ENCODE measurements at places on chromosomes 2 and 18.

GRCh38 chr2:76197842-76198448, 487.2 kb upstream of the GCFC2 start:
- peak; percentile 79 for DNase-seq

- DNase-seq: no peak
Measured at GRCh38 chr2:98039085-98039756, 43.5 kb upstream of the TMEM131 start.

GRCh38 chr2:31475692-31476091, 61.1 kb upstream of the XDH start:
- DNase-seq: peak; percentile 4

DNA sequence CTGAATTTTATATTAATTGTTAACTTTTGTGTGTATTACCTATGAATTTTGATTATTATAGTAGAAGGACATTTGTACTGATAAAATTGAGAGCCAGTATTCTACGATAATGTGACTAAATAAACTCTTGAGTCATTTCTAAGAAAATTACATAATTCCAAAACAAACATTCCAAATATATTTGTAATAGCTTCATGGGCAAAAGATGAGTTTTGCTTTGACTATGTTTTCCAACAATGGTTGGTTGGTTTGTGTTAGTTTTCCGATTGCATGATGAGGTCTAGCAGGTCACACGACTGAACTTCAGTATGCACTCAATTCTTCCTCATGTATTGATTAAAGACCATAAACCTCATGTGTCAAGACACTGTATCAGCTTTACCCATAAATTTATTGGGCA, 71.7 kb upstream of the WDR75 start:
- peak; percentile 80 for DNase-seq

- no peak for DNase-seq
Measured at GRCh38 chr2:196437626-196438025, 201.9 kb upstream of the CCDC150 start.

DNA sequence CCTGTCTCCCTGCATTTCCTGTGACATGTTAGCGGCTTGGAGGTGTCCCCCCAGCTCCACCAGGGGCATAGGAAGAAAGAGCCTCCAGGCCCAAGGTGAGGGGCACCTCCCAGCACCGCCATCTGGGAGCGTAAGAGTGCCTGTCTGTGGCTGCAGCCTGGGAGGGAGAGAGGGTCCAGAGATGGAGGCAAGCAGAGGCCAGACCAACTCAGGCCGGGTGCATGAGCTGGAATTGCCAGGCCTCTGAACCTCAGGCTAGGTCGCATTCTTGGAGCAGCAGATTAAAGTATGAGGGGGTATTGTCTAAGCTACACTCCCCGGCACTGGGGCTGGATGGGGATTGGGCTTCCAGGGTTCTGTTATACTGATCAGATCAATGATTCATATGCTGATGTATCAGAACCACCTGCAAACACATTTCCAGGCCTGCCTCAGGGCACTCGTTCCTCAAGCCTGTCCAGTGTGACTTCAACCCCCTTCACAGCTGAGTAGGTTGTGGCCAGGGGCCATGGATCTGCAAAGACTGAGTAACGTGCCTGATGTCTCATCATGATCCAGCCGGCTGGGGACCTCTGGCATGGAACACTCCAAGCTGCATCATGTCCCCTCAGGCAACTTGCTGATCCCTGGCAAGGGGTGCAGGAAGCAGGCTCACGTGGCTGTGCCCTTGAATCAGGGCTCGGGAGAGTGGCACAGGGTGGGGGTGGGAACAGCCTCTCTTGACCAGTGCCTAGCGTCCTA, 73.2 kb downstream of the HS1BP3 start:
- DNase-seq: no peak

- no peak for DNase-seq
Measured at GRCh38 chr2:10957391-10957790, 45.7 kb downstream of the KCNF1 start.

GRCh38 chr18:67600181-67601180, 84.0 kb upstream of the DSEL start:
- DNase-seq: peak; percentile 58

- DNase-seq: peak; percentile 44
Measured at GRCh38 chr2:28088970-28089369, 198.4 kb downstream of the BABAM2 start.

DNA sequence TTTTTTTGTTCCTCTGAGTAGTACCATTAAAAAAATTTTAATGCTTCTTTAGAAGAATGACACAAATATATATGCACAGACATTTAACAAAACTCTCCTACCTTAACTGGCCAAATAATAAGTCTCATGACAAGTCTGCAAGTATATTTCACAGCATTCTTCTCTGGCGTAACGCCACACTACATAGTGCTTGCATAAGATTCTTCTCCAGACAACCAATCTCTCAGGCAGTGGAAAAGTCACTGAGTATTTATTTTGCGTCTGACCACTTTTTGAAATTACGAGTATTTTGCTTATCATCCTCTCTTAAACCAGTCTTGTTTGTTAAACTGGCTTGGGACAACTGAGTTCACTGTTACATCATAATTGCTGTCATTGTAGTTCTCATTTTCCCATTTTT, 749.2 kb downstream of the ADCYAP1 start:
- no peak for DNase-seq

DNA sequence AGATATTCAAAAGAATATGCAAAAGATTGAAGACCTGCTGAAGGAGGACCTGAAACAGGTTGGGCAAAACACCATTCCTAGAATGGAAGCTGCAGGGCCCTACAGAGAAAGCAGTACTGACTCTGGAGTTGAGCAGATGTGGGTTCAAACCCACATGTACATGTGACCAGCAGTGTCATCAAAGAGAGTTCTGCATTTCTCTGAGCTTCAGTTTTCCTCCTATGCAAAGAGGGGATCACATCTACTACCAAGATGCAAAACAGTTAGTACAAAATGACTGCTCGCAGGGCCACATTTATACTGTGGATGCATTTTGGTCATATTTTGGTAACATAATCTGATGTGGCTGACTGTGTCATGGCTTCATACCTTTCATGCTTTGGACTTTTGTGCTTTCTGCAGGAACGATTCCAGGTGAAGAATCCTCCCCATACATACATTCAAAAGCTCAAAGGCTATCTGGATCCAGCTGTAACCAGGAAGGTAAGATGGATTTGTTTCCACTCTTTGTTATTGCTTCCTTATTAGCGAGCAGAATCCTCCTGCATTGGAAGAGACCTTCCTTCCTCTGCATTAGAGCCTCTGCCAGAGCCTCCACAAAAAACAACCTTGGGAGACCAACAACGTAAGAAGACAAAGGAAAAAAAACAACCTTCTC, 174.8 kb downstream of the PRPF40A start:
- no peak for DNase-seq

DNA sequence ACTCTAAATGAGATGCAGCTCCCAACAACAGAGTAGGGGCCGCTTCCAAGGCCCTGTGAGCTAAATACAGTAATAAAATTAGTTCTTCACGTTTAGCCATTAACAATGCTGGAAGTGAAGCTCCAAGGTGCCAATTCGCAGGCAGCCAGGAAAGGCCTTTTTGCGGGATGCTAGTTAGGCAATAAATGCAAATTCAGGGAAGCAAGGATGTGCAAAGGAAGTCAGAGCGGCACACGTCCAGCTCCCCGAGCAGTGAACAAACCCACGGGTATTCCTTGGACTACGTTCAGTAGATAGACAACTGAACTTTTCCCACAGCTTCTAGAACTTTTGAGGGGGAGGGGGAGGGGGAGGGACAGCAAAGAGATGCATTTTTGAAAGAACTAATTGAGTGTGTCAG, 6.9 kb downstream of the ZNF516 start:
- peak; percentile 84 for DNase-seq
